Transverse colon (tissue), 4 donors: ENCODE measurements at places on chromosomes 13 and 19. TPM values are rescaled to one million over a fixed set of nuclear protein-coding genes. Genes with fewer than 3 reads are reported as not detected.

The CYP2A6 gene
- total RNA-seq, result not detected

The ELSPBP1 gene
- total RNA-seq, result not detected

- DNase-seq, result no peak
Observed at GRCh38 chr19:6848986-6849385, 38.4 kb upstream of the ADGRE1 start.

DNA sequence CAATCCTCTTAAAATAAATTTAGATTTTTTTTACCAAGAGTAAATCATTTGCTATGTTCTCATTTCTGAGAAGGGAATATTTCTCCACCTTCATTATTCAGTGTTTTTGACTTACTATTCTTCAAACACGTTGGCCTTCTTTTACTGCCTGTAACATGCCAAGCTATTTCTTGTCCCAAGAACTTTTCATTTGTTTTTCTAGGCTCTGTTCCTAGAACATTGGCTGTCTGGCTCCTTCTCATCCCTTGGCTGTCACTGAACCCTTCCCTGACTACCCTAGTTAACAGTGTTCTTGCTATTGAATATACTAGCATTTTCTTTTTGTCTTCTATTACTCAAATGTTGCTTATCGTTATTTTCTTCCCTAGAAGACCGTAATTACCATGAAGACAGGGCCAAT lies 248.1 kb downstream of the ITGBL1 start:
- no peak for DNase-seq

The EPN1 gene
- total RNA-seq, result 162 TPM

The ZNF888 gene
- total RNA-seq, result 12.1 TPM

The SMAD9 gene
- total RNA-seq, result 19.8 TPM

GRCh38 chr19:17061205-17061604 lies 14.0 kb downstream of the HAUS8 start:
- peak; percentile 58 for DNase-seq

The HSPB6 gene
- total RNA-seq, result 62.5 TPM

DNA sequence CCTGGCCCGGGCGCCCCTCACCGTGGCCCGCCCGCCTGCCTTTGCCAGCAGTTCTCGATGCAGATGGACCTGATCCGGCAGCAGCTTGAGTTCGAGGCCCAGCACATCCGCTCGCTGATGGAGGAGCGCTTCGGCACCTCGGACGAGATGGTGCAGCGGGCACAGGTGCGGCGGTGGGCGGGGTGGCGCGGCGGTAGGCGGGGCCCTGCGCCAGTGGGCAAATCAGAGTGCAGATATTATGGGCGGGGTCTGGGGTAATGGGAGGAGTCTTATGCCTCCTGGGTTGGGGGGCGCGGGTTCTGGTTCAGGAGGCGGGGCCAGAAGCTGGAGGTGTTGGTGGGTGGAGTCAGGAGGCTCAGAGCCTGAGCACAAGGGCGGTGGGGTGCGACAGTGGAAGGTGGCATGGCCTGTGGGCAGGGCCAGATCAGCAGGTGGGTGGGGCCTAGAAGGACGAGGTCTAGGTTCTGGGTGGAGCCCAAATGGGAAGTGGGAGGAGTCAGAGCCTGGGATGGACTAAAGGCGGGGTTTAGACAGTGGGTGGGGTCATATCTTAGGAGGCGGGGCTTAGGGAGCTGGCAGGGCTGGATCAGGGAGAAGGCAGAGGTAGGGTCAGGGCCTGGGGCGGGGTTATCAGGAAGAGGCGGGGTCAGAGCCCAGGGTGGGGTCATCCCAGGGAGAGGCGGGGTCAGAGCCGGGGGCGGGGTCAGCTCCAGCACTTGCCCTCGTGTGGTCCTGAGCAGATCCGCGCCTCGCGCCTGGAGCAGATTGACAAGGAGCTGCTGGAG lies 5.6 kb downstream of the APC2 start:
- peak; percentile 83 for DNase-seq

The ZNF606 gene
- 27.7 TPM for total RNA-seq

The RYR1 gene
- 0.20 TPM for total RNA-seq

- DNase-seq, result no peak
Observed at GRCh38 chr13:110262508-110263291, 44.3 kb downstream of the COL4A1 start.

DNA sequence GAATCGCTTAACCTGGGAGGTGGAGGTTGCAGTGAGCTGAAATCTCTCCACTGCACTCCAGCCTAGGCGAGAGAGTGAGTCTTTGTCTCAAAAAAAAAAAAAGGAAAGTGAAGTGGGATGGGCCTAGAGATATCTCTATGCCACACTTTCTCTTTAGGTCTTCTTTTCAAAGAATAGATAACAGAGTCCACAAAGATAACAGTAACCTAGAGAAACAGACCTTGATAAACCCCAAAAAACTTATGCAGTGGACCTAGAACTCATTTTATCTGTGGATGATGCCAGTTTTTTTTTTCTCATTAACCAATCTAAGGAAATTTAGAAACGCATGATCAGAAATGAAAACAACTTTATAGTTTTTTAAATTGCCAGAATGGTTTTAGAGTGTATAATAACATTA lies 227.4 kb downstream of the LHFPL6 start:
- DNase-seq, result no peak
